ENCODE measurements at places on chromosomes 4 and X. TPM values are rescaled to one million over a fixed set of nuclear protein-coding genes. Genes with fewer than 3 reads are reported as not detected.

The S100G gene
- not detected for total RNA-seq

The RTL3 gene
- not detected for total RNA-seq

The NFKB1 gene
- total RNA-seq: 152 TPM

The GIMD1 gene
- total RNA-seq: not detected

The VCX3B gene
- not detected for total RNA-seq

The RAB41 gene
- total RNA-seq: not detected

The GCNA gene
- total RNA-seq: 3.7 TPM

The PFKFB1 gene
- total RNA-seq: 0.35 TPM

The ETDB gene
- total RNA-seq: not detected

GRCh38 chr4:69713593-69713992, 46.8 kb downstream of the SULT1B1 start:
- DNase-seq: no peak

DNA sequence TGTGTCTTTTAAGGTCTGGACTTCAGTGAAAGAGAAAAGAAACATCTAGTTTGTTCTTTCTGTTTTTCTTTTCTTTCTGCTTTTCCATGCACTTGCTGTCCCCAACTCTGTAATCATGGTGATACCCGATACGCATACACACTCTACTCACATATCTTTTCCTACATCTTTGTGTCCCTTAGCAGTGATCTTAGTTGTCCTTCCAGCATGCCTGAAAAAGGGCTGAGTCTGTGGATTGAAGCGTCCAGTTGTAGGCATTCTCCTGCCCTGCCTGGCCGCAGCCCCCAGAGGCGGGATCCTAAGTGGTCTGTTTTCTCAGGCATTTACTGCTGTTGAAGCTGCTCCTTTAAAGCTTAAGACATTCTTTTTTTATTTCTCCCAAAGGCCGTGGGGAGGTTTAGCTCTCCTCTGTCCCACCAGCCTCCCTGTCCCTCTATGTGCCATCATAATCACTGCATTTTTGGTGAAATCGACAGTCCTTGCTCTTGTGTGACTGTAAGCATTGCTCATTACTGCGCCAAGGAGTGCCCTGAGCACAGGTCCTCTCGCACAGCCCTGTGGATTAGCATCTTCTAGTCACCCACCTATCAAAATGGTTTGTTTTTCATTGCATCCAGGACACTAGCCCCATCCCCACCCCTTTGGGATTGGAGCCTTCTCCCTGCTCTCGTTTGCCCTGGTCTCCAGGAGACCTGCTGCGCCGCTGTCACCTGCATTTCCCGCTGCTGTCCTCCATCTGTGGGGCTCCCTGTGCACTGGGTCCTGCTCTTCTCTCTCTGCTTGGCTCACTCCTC, 4.4 kb downstream of the RGS12 start:
- no peak for DNase-seq

DNA sequence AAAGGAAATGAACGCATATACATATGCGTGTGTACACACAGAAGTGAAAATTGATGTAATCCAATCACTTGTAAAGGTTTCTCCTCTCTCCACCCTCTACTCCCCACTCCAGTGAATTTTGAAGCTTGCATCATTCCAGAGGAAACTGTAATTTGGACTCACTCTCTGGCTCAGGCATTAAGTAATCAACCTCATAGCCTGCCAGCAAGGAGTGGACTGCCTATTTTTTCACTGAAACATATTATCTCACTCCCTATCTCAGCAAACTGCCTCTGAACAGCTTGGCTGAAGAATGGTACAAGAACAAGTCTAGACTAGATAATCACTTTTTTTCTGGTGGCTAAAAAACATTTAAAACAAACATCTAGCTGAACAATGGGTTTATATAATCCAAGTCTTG, 124.2 kb downstream of the C4orf51 start:
- no peak for DNase-seq

- DNase-seq: no peak
These were observed 32.0 kb downstream of the DCTD start for GRCh38 chr4:182885022-182885737.

DNA sequence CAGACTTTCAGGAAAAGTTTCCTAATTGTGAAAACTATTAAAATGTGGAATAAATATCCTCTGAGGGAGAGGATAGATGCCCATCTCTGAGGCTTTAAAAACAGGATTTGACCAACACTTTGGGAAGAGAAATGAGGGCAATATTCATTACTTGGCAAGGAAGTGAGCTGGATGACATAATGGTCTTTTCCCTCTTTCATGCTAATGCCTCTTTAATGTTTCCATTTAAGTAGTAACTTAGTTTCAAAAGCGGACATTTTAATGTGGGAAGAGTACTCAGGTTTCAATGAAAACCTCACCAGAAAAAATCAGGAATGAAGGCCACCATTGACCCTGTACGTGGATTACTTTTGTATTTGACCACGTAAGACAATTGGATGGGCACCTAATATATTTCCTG, 503.3 kb downstream of the ANKRD50 start:
- DNase-seq: no peak

- no peak for DNase-seq
These were observed 541.4 kb upstream of the BOD1L1 start for GRCh38 chr4:14168919-14169318.

- DNase-seq: no peak
These were observed 262.2 kb upstream of the DDX53 start for GRCh38 chrX:22737541-22737940.

DNA sequence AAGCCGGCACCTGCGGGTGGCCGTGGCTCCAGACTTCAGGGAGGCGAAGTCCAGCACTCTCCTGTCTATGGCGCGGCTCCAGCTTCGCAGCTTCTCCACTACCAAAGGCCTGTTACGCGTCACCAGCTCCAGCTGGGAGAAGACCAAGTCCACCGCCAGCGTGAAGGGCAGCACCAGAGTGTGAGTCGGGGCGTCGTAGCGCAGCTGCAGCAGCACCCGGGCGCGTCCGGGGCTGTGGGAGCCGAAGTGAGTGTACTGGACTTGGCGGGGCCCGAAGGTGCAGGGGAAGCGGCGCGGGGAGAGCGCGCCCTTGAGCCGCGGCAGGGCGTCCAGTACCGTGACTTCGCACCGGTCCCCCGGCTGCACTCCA, 444 bp downstream of the FREM3 start:
- DNase-seq: peak; percentile 17

GRCh38 chrX:50799531-50799961, 14.4 kb downstream of the SHROOM4 start:
- no peak for DNase-seq

DNA sequence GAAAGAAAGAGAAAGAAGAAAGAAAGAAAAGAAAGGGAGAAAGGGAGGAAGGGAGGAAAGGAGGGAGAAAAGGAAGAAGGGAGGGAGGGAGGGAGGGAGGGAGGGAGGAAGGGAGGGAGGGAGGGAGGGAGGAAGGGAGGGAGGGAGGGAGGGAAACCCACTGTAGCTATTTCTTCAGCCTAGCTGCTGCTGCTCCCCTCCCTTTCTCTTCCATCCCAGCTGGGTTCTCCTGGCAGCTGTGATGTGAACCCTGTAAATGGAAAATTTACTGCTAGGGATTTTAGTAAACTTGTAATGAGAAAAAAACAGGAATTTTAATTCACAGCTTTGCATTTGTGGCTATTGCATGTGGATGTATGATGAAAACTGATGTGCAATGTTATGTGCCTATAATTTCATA, 8.0 kb downstream of the NR0B1 start:
- no peak for DNase-seq

GRCh38 chrX:18887177-18887824, 96.6 kb downstream of the PHKA2 start:
- DNase-seq: peak; percentile 41

DNA sequence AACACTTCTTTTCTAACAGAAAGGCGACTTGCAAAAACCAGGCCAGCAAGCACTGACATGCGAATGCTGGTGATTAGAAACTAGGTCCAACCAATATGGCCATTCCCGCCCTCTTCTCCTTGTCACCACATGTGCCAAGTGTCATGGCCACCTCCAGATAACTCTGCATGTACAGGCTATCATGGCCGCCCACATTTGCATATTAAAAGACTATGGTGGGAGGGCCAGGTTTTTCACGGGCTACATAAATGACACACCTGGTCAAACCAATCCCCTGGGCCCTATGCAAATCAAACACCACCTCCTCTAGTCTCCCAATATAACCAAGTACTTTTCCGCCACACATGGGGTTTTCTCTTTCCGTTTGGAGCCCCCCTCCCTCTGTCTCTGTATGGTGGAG, 40.1 kb downstream of the NUDT11 start:
- DNase-seq: no peak

DNA sequence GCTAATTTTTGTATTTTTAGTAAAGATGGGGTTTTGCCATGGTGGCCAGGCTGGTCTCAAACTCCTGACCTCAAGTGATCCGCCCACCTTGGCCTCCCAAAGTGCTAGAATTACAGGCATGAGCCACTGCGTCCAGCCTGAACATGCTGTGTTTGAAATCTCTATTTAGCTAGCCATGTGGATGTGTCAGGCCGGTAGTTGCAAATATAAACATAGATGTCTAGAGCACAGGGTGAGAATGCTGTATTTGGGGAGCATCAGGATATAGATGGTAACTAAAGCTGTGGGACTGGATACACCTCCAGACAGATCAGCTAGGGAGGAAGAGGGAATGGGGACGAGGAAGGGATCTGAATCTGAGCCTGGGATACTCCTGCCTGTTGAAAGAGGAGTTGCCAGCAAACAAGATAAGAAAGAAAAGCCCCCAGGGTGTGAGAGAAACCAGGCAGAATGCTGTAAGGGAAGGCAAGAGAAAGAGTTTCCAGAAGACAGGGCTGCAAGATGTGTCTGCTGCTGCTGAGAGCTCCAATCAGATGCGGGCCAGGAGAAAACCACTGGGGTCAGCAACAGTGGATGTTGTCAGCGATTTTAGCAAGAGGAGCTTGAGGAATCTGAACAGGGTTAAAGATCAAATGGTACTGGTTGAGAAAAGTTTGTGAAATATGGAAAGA, 177.4 kb downstream of the PALLD start:
- DNase-seq: no peak

- DNase-seq: no peak
These were observed 704.9 kb upstream of the PABPC4L start for GRCh38 chr4:134906404-134907023.

- DNase-seq: no peak
These were observed 480.1 kb downstream of the IL1RAPL1 start for GRCh38 chrX:29067351-29067750.

DNA sequence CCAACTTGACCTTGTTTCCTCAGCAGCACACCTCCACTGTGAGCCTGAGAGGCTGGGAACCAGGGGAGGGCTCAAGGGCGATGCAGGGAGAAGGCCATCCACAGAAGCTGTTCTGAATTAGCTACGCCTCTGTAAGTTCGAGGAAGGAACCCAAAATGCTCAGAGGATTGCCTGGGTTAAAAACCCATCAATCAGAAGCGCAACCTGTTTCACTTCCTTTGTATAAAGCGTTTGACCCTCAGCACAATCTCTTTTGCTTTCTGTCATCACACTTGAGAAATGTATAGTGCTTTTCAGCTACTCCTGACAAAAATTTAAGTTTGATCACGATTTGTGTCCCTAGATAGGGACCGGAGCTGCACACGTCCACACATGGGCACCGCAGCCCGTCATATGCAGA, 48.0 kb upstream of the MAP3K15 start:
- no peak for DNase-seq

DNA sequence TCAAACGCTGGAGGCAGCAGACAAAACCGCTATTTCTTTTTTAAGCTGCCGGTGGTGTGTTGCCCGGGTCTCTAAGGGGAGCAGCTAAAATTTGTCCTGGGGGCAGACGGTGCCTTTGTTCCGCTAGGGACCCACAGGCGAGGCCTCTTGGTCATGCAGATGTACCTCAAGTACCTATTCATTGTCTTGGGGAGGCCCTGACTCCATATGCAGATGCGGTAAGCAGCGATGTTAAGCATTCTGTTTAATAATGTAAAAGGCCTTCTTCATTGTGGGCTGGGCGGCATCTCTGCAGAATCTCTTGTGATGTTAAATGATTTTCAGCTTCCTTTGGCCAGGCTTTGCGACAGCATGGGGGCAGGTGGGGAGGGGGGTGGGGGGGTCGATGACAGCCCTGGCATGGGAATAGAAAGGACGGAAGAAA, 98.9 kb upstream of the PJA1 start:
- DNase-seq: no peak

DNA sequence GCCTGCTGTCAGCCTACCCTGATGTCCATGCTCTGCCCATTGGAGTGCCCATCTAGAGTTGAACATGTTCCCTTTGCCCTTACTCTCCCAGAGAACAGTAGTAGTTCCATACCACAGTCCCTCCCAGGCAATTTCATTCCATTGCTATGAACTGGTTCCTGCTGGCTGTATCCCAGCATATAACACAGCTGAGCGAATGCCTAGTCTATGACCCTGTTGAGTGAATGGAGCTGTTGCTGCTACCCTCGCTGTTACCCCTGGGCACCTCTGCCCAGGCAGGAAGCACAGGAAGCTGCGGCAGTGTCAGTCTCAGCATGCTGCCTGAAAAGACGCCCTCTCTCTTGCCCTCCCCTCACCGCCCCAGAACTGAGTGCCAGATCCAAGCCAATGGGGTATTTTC, 73.3 kb downstream of the SOX3 start:
- no peak for DNase-seq

GRCh38 chr4:166198516-166199310, 325.7 kb downstream of the TLL1 start:
- DNase-seq: no peak
